Liver (tissue), 10 donors: ENCODE measurements at places on chromosomes 6 and 20. TPM values are rescaled to one million over a fixed set of nuclear protein-coding genes. Genes with fewer than 3 reads are reported as not detected.

DNA sequence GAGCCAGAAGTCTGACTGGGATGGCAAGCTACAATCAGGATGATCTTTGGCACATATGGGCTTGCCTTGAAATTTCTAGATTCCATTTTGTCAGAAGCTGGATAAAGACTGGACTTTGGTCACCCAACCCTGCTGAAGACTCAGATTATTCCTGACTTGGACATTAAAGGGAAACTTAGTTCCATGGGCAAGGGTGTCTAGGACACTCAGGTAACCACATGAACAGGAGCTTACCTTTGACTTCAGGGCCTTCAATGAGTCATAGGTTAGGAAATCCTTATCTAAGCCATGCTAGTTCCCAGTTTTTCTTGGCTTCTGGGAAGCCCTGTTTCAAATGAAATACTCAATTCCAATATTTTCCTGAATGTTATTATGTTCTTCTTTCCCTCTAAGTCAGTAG is 28.5 kb upstream of the IFNGR1 start:
- H3K4me1 ChIP-seq = no peaks in the 10 kb centered on the region
- no peak overlapping the region for H3K27ac ChIP-seq
- H3K4me3 ChIP-seq = no peak overlapping the region
- no peaks in the 10 kb centered on the region for H3K27me3 ChIP-seq
- no peaks in the 10 kb centered on the region for H3K36me3 ChIP-seq

DNA sequence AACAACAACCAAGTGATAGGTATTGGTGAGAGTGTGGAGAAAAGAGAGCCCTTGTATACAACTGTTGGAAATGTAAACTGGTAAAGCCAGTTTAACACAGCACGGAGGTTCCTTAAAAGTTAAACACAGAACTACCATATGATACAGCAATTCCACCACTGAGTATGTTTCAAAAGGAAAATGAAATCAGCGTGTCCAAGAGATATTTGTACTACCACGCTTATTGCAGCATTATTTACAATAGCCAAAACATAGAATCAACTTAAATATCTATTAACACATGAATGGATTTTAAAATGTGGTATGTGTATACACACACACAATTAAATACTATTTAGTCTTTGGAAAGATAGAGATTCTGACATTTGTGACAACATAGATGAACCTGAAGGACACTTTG is 1.1 kb downstream of the PTCHD4 start:
- no peaks in the 10 kb centered on the region for H3K4me1 ChIP-seq
- H3K27me3 ChIP-seq = no peaks in the 10 kb centered on the region
- DNase-seq = no peak
- H3K36me3 ChIP-seq = no peaks in the 10 kb centered on the region

DNA sequence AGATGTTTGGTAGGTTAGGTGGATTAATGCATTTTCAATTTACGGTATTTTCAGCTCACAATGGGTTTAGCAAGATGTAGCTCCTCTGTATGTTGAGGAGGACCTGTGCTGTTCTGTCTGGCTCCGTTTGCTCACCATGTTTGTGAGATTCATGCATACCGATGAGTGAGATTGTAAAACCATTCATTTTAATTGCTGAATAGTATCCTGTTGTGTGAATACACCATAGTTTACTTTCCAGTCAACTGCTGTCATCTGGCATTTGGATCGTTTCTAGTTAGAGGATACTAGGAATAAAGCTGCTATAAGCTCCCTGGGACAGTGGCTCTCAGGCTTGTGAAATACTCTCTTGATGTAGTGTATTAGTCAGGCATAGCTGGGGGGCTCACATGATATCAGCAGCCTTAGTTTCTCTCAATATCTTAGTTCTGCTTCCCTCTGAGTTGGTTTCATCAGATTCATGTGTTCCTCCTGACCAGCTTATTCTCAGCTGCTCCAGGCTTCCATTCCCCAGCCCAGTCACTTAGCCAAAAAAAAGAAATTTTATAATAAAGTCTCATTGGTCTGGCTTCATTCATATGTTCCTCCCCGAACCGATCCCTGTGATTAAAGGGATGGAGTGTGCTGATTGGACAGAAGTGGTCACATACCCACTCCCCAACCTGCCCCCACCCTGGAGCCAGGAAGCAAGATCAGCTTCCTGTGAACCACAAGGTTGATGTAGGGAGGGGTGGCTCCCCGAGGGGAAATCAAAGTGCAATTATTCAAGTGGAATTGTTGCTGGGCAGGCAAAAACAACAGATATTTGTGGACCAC is 10.9 kb upstream of the B4GALT5 start:
- H3K27ac ChIP-seq = no peak overlapping the region
- no peak for DNase-seq
- H3K4me3 ChIP-seq = no peak overlapping the region
- no peaks in the 10 kb centered on the region for H3K4me1 ChIP-seq
- H3K27me3 ChIP-seq = no peaks in the 10 kb centered on the region

DNA sequence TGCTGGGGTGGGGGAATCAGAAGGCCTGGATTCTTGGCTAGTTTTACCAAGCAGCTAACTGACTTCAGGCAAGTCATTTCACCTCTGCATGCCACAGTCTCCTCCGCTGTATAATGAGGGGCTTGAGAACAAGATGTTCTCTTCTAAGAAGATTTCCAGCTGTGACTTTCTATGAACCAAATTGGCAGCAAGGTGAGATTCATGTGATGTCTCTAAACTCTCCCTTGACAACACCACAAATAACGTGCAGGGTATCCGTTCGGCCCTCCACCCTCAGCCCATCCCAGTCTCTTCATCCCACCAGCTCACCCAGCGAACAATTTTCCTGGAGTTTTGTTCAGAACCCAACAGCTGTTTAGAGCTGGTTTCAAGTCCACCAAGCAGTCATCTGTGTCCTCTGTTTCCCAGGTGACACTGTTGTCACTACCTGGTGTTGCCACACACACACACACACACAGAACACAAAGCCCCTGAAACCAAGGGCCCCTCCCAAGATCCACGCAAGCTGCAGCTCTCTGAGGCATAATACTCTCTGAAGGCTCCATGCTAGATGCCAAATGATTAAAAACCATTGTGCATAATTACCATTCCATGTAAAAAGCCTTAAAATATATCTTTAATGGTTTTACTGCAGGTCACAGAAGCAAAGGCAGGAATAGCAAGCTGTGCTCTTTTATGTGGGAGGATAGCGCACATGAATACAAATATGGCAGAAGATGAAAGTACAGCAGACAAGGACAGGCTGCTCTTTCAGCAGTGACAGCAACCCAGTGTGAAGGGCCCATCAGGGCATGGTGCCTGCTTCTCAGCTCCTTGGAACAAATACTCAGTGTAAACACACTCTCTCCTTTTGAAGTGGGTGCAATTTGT is 48.2 kb downstream of the ARHGAP18 start:
- no peak overlapping the region for H3K27ac ChIP-seq
- no peak overlapping the region for H3K4me3 ChIP-seq
- no peaks in the 10 kb centered on the region for H3K36me3 ChIP-seq
- peaks cover 1% of the 10 kb centered on the region for H3K4me1 ChIP-seq
- no peaks in the 10 kb centered on the region for H3K27me3 ChIP-seq

- H3K27me3 ChIP-seq = no peaks in the 10 kb centered on the region
- DNase-seq = no peak
- H3K36me3 ChIP-seq = no peaks in the 10 kb centered on the region
- H3K4me3 ChIP-seq = no peak overlapping the region
Measured at GRCh38 chr6:89430201-89430962, 2.6 kb upstream of the ANKRD6 start.

- peak; percentile 61 for DNase-seq
- H3K4me3 ChIP-seq = no peak overlapping the region
- H3K27ac ChIP-seq = peak overlapping the region; percentile 99
- H3K36me3 ChIP-seq = peaks cover 3% of the 10 kb centered on the region
- no peaks in the 10 kb centered on the region for H3K27me3 ChIP-seq
Measured at GRCh38 chr6:44234101-44235025, 11.0 kb downstream of the SLC29A1 start.

DNA sequence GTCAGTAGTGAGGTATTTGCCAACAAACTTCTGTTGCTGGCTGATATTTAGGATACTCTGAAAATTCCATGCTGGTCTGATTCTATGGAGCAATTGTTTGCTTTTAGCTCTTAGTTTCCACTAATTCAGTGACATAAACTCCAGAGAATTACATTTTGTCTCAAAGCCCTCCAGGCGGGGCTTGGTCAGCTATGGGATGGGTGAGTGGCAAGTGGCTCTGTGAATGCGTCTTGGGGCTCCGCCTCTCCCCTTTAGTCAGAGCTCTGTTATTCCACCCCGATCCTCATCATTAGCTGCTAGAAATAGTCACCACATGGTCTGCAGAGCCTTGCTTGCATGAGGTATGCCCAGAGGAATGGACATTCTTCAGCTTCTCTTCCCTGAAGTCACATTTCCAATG is 540.6 kb downstream of the QKI start:
- H3K4me3 ChIP-seq = no peak overlapping the region
- H3K27me3 ChIP-seq = no peaks in the 10 kb centered on the region
- no peak for DNase-seq
- H3K27ac ChIP-seq = no peak overlapping the region
- H3K36me3 ChIP-seq = no peaks in the 10 kb centered on the region

DNA sequence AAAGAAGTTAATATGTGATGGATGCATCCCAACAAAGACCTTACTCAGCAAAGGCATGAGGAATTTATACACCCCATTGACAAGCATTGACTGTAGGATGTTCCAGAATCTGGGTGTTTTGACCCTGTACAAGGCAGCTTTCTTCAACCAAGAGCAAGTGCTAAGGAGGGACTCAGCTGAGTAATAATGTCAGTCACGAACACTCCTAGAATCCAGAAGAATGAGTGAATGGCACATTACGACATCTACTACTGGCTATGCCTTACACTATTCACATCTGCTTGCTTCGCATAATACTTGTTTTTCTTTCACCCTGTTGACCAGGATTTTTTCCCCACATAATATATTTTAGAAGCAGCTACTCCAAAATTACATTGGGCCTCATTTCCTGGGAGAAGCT is 42.5 kb upstream of the VGLL2 start:
- H3K27me3 ChIP-seq = no peaks in the 10 kb centered on the region
- no peak overlapping the region for H3K4me3 ChIP-seq
- no peaks in the 10 kb centered on the region for H3K4me1 ChIP-seq
- H3K27ac ChIP-seq = no peak overlapping the region

The PTGIS gene
- total RNA-seq = 2.4 TPM

The CLDN20 gene
- not detected for total RNA-seq

The LAMA2 gene
- 3.1 TPM for total RNA-seq

The IPCEF1 gene
- 2.0 TPM for total RNA-seq

The IRAK1BP1 gene
- 2.2 TPM for total RNA-seq

The DUSP15 gene
- total RNA-seq = 0.61 TPM
